ENCODE measurements at places on chromosomes 7 and 10.

GRCh38 chr10:108783897-108784296 lies 1139.4 kb downstream of the XPNPEP1 start:
- DNase-seq: no peak

GRCh38 chr10:789831-790701 lies 100.6 kb upstream of the DIP2C start:
- no peak for DNase-seq

- no peak for DNase-seq
Observed at GRCh38 chr10:34166354-34166753, 648.7 kb downstream of the PARD3 start.

DNA sequence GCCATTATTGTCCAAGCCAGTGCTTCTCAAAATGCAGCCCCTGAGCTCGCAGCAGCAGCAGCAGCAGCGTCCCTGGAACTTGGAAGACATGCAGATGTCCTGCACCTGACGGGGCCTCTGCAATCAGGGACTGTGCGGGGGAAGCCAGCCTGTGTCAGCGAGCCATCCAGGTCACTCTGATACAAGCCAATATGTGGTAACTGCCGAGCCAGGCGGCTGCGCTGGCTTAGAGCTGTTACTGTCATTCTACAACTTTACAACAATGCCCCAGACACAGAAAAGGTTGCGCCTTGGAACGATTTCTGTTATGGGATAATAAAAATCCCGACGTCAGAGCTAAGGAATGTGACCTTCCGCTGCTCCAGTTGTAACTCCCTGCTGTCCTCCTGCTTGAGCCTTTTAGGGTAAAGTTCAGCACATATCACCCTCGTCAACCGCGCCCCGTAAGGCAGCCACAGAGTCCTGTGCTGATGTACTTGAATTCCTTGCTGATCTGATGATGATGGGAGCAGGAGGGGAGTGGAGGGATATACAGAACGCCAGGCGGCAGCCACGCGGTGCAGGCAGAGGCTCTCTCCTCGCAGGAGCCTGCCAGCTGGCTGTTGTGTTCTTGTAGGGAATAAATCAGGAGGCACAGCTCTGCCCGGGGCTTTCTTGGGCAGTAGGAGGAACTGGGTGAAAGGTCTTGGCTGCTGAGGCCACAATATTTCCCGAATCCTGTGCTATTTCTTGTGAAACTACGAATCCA lies 20.0 kb upstream of the CRYGN start:
- peak; percentile 82 for DNase-seq

GRCh38 chr10:124936813-124937212 lies 5.1 kb upstream of the ZRANB1 start:
- DNase-seq: no peak

GRCh38 chr10:125080984-125081383 lies 79.4 kb downstream of the CTBP2 start:
- DNase-seq: no peak

DNA sequence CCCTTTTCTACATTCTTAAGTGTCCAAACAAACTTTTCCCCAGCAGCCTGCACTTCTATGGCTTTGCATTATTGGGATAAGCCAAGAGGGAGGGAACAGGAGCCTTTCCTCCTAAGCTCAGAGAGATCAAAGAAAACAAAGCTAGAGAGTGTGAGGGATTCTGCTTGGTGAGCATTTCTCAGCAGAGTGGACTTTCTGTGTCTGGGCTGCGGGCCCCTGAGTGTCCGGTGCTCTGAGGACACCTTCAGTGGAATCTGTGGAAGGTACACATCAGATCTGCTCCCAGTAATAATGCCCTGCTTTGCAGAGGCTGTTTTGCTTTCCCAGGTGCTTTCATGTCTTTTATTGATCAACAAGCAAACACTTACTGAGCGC lies 50.2 kb downstream of the KCNMA1 start:
- no peak for DNase-seq

- DNase-seq: no peak
Observed at GRCh38 chr10:34960983-34961382, 129.2 kb downstream of the CUL2 start.

GRCh38 chr7:138077809-138078208 lies 1.6 kb downstream of the AKR1D1 start:
- DNase-seq: no peak

- DNase-seq: no peak
Observed at GRCh38 chr7:55112056-55112455, 93.2 kb downstream of the EGFR start.

DNA sequence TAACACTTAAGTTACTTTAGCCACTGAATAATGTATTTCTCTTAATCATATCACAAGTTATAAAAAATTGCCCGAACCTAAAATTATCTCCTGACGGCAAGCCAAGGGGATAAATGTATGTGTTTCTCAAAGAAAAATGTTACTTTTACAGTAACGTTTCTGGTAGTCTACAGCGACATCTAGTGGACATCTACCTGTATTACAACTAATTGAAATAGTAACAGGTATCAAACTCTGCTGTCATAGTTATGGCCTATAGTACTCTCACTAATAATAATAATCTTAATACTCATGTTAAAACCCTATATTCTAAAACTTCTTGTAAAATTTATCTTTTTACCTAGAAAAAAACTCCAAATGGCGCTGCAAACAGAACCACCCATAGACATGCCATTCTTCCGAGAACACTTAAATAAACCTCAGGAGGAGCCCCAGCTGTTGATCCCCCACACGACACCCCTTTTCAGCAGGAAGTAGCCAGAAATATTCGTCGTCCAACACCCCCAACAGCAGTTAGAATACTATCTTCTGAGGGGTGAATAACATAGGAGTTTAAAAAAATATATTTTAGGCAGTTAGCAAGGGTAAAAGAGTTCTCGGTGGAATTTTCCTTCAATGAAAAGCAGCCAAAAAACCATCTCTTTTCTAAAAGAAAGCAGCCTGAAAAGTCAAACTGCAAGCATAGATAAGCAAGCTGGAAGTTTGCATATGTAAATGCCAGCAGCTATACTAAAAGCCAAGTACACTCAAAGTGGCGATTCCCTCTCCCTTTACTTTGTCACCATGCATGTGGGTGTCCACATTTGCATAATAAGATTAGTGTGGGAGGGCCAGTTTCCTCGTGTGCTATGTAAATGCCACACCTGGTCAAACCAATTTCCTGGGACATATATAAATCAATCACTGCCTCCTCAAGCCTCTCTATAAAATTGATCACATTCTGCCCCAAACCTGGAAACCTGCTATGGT lies 40.5 kb upstream of the ZNF107 start:
- no peak for DNase-seq

- DNase-seq: no peak
Observed at GRCh38 chr7:22920672-22921071, 93.3 kb downstream of the HYCC1 start.

- DNase-seq: no peak
Observed at GRCh38 chr7:139183878-139184338, 47.1 kb upstream of the UBN2 start.

GRCh38 chr7:125363873-125364272 lies 434.2 kb upstream of the POT1 start:
- DNase-seq: no peak

GRCh38 chr10:111137007-111137406 lies 60.2 kb downstream of the ADRA2A start:
- DNase-seq: no peak

DNA sequence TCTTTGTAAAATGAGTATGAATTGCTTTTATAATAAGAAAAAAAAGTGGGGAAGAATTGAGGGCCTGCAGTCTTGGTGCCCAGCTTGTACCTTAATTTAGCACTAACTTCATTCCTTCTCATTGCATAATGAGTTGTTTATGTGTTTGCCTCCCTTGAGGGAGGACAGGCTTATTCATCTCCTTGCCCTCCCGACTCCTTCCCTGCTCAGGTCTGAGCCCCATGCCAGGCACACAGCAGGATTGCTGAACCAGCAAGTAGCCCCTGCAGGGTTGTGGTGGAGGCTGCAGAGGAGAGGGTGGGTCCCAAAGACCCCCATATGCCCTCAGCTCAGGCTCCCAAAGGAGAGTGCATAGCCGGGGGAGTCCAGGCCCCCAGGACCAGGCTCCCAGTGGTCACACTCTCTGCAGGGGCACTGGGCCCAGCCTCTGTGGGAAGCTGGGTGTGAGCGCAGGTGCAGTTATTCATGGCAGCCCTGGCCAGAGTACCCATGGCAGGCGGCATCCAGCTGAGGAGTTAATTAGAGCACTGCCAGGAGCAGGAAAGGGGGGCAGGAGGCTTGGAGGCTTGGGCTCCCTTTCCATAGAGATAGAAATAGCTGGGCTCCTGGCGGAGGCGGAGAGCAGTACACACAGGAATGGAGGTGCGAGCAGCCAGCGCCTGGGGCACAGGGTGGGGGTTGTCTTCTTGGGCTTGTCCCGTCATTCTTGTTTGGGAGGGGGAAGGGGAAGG lies 28.2 kb upstream of the GOLGA7B start:
- no peak for DNase-seq

GRCh38 chr10:96619796-96620773 lies 33.3 kb upstream of the TM9SF3 start:
- no peak for DNase-seq

DNA sequence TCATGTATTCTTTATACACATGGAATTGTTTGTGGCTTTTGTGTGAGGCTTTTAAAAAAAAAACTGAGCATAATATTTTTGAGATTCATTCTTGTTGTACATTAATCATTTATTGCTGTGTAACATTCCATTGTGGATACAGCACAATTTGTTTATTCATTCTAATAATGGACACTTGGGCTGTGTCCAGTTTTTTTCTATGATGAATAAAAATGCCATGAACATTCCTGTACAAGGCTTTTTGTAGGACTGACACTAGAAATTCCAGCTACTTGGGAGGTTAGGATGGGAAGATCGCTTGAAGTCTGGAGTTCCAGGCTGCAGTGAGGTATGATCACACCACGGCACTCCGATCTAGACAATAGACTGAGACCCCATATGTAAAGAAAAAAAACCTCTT lies 254.3 kb upstream of the CACNA2D1 start:
- DNase-seq: no peak

- no peak for DNase-seq
Observed at GRCh38 chr10:119005362-119006043, 24.0 kb upstream of the NANOS1 start.

DNA sequence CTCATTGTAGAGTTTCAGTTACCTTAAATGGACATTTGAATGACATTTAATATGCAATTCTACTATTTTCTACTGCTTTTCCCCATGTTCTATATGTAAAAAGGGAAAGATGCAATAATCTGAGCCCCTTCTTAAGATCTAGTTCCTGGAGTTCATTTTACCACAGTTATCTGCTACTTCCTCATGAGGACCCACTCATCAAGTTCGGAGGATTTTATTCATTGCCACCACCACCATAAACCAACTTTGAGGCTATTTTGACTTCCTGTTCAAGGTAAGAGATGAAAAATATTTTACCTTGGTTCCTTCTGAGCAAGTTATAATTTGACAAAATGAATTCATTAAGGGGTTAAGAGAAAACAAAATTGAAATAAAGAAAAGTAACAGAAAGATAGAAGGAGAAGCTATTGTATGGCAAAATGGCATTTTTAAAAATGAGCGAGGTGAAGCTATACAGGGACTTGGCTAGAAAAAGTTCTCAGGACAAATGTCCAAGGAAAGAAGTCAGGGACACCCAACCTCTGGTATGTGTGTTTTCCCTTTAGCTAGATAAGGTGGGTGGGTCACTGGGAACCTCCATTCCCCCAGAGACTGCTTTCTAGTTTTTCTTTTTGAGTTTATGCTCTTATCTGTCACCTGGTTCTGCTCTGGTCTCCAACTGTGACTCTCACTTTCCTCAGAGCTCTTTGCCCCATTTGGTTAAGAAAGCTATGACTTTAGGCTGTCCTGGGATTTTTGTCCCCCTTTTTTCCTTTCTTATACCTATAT lies 14.9 kb upstream of the FAM3C start:
- no peak for DNase-seq

DNA sequence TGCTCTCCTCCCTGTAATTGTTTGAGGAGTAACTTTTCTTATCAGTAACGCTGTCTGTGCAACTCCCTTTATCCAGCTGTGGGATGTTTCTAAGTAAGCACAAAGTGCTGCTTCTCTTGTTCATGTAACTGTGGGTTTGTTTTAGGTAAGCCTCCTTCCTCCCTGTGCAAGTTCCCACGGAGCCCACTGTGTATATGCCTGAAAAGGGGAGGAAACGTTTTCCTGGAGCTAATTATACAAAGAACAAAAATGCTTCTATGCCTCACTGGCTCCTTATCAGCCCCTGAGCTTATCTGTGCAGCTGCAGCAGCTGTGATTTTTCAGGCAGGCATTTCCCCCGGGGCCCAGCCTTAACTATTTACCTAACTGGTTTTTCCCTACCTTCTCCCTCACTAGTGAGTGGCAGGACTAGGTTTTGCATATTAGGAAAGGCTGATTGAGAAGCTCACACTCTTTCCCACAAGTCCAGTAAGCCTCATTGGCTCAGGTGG lies 593.4 kb upstream of the GHITM start:
- no peak for DNase-seq
